Activated CD4-positive, alpha-beta T cell treated with anti-CD3 and anti-CD28 coated beads for 36 hours (primary cell): ENCODE measurements at places on chromosomes 1 and 21.

DNA sequence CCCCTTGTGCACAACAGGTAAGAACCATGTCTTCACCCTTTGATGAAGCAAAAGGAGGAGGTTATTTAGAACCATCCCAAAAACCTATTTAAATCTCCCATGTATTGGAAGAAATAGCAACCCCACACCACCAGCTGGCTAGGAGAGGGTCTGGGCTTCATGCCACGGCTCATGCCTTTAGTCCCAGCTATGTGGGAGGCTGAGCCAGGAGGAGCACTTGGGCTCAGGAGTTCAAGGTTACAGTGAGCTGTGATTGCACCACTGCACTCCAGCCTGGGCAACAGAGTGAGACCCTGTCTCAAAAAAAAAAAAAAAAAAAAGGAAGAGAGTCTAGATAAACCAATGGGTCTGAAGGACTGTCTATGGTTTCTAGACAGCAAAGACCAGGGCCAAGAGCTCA, 197.9 kb upstream of the COA6 start:
- no peak for DNase-seq

GRCh38 chr1:151606384-151606783, 5.5 kb upstream of the SNX27 start:
- DNase-seq: no peak

GRCh38 chr1:77413541-77414335, 131.9 kb downstream of the AK5 start:
- no peak for DNase-seq

GRCh38 chr1:31585736-31586365, 9.5 kb downstream of the TINAGL1 start:
- DNase-seq: no peak

DNA sequence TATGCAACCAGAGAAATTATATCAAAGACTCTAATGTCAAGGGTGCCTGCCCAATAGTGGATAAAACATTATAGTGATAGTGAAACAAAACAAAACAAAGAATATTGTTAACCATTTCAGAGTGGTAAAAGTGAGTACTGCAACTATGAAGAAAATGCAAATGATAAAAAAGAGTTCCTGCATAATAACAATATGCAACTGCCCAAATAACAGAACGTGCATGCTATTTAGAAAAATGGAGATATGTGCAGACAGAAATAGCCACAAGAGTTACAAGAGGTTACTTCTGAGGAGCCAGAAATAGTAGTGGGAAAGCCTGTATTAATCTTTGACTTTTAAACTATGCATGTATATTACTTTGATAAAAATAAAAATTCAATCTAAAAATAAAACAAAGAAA, 302.5 kb downstream of the NEGR1 start:
- DNase-seq: no peak

DNA sequence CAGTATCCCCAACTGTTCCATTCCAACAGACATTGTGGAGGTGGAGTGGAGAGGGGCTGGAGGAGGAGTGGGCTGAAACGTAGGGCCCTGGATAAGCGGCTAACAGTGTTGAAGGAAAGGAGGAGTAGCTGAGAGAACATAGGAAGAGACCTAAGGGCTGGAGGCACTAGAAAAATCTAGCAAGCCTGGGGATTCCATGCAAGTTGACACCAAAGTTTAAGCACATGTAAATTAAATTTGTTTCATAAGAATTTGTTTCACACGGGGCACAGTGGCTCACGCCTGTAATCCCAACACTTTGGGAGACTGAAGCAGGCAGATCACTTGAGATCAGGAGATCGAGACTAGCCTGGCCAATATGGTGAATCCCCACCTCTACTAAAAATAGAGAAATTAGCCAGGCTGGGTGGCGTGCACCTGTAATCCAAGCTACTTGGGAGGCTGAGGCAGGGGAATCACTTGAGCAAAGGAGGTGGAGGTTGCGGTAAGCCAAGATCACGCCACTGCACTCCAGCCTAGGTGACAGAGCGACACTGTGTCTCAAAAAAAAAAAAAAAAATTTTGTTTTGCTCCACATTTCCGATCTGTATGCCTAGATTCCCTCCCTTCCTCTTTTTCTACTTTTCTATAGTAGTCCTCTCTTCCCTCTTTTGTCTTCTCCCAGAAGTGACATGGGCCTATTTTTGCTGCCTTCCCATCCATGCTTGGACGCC, 530 bp upstream of the CD244 start:
- DNase-seq: no peak

- DNase-seq: peak; percentile 75
Observed at GRCh38 chr21:29436143-29436542, 137.4 kb downstream of the BACH1 start.

DNA sequence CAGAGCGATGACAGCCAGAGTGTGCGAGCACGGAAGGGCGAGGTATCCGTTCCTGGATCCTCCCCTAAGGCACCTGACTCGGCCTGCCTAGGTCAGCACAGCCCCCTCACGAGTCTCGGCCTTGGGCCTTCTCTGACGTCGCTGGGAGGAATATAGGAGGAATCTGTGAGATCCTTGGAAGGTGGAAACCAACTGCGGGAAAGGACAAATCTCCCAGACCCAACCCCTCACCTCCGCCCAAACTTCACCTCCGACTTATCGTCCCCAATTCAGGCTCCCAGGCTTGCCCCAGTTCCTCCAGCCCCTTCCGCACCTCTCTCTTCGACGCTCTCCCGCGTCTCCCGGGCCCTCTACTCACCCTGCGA, 494 bp downstream of the APH1A start:
- peak; percentile 62 for DNase-seq

DNA sequence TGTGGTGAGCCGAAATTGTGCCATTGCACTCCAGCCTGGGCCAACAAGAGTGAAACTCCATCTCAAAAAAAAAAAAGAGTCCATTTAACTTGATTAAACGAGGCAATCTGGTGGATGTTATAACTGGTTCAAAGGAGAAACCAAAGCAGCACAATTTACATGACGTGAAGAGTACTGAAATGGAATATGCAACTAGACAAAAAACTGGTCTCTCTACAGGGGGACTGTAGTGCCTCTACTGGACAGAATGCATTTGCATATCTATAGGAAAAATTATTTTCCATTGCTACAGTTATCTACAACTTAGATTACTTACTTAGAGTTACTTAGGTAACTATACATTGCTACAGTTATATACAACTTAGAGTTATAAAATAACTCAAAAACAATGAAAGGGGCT, 2.7 kb upstream of the CAPN2 start:
- no peak for DNase-seq

DNA sequence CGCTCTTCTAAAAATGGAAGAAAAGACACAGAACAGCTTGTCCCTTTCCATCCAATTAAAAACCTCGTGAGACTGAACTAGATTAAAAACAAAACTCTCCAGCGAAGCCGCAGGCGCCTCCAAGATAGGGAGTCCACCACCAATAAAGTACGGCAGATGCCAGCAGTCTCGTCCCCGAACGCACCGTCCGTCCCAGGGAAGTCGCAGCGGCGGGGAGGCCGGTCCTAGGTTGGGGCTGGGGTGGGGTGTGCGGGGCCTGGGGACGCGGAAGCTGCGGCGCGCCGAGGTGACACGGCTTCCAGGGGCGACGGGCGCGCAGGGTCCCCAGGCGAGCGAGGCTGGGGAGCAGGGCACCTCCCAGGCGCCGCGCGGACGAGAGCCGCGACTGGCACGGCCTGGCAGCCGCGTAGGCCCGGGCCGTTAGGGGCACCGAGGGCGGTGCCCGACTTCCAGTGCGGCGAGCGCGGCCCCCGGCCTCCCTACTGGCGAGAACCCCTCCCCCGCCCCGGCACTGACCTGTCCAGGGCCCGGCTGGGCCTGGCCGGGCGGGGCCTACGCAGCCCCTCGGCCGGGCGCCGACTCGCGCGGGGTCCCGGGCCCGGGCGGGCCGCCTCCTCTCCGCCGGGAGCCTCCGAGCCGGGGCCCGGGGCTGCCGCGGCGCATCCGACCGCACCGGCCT, 28.3 kb upstream of the A3GALT2 start:
- DNase-seq: peak; percentile 68

DNA sequence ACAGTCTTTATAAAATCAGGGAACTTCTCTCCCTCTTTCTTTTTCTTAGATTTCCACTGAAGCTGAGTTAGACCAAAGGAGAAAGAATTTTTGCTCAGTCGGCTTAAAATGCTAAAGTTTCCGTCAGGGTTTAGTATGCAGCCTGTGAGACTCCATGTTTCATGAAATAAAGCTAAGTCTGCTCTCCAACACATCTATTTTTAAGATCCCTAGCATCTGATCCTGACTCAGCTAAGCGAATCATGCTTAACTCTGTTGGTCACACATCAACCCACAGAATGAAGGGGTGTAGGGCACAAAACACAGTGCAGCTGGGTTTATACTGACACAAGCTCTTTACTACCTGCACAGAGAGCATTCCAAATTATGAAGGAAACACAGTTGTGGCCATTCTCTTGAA, 102.4 kb upstream of the ZNF281 start:
- peak; percentile 26 for DNase-seq
